ENCODE measurements at places on chromosomes 3 and 15. TPM values are rescaled to one million over a fixed set of nuclear protein-coding genes. Genes with fewer than 3 reads are reported as not detected.

USP19 gene
- 60.1 TPM for polyA plus RNA-seq

DNA sequence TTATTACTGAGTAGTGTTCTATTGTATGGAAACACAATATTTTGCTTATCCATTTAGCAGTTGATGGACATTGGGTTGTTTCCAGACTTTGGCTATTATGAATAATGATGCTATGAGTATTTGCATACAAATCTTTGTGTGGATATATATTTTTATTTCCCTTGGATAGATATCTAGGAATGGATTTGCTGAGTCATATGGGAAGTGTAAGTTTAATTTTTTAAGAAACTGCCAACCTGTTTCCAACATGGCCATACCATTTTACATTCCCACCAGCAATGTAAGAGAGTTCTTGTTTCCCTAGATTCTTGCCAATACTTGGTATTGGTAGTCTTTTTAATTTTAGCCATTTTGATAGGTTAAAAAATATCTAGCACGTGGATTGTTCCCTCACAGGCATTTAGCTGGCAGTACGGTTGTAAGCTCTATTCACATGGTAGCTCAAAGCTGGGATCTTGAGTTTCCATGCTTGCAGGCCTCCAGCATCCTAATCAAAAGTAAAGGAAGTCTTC is 45.7 kb upstream of the TNIK start:
- DNase-seq = no peak

- no peak for DNase-seq
Measured at GRCh38 chr15:77064063-77064462, 6.8 kb downstream of the TSPAN3 start.

- DNase-seq = no peak
Measured at GRCh38 chr15:92044203-92044909, 190.8 kb downstream of the SLCO3A1 start.

DNA sequence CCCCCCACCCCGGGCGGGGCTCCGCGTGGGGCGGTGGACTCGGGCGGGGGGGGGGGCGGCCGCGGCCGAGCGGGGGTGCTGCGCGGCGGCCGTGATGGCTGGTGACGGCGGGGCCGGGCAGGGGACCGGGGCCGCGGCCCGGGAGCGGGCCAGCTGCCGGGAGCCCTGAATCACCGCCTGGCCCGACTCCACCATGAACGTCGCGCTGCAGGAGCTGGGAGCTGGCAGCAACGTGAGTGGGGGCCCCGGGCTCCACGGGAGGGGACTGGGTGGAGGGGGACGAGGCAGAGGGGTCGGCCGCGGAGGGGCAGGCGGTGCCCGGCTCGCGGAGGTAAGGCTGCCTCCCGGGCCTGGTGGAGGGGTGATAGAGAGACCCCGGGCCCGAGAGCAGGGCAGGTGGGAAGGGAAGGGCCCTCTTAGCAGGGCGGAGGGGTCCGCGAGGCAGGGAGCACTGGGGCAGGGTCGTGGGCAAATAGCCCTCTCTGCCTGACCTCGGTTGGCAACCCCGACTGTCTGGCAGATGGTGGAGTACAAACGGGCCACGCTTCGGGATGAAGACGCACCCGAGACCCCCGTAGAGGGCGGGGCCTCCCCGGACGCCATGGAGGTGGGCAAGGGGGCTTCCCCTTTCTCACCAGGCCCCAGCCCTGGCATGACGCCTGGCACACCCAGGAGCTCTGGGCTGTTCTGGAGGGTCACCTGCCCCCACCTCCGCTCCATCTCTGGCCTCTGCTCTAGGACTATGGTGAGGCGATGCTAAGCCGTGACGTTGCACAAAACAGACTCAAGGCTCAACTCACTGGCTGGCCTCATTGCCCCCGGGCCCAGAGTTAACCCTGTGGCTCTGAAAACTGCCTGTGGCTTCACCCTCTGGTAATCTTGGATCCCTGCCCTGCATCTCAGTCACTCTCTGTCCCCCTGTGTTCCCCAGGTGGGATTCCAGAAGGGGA is at the start of gene ECE2:
ECE2 (plus strand) TSS at position 62 of the 950 bp plus-strand sequence; CDS start at position 194, 132 bp downstream.
- DNase-seq = no peak

DNA sequence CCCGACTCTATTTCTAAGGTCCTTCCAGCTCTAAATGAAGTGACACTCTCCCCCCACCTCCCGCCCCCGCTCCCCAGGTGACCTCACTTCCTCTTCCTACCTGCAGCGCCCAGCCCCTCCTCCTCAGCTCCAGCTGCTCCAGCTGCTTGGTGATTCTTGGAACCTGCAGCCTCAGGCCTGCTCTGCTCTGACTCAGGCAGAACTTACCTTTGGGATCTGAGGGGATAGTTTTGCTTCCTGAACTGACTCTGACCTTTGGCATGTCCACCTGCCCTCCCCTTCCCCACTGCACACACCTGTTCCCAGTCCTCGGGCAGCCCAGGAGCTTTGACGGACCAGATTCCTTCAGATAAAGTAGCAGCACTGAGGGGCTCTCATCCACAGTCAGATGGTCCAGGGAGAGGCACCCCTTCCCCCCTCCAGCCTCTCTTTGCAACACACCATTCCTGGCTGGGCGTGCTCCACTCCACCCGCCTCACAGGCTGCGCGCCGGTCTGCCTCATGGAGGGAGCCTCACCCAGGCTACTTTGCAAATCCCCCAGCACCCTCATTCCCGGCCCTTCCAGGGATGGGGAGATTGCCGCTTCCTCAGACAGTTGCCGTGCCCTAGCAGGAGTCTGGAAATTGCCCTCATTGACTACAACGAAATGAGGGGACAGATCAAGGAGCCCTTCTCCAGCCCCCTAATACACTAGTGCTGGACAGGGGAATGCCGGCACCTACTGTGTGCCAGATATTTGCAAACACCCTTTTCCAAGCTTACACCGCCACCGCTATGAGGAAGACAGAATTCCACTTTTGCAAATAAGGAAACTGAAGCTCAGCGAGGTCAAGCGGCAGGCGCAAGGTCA is 692 bp upstream of the C15orf39 start:
- DNase-seq = no peak

DNA sequence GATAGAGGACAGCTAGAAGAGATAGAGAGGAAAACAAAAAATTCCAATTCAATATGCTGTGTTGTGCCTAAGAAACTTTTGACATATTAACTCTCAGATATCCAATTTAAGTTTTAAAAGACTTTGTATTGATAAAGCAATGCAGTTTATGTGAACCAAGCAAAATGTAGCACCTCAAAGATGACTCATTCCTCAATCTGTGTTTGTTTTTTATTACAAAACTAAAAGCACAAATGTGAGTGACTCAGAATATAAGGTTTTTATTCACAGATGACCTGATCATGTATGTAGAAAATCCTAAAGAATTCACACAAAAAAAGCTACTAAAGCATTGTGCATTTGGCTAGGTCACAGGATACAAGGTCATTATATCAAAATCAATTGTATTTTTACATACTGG is 11.1 kb downstream of the HCLS1 start:
- no peak for DNase-seq

- no peak for DNase-seq
Measured at GRCh38 chr3:182349051-182349450, 444.3 kb upstream of the ATP11B start.
